Kidney (tissue), 22 donors: ENCODE measurements at places on chromosomes 11 and 22. TPM values are rescaled to one million over a fixed set of nuclear protein-coding genes. Genes with fewer than 3 reads are reported as not detected.

DNA sequence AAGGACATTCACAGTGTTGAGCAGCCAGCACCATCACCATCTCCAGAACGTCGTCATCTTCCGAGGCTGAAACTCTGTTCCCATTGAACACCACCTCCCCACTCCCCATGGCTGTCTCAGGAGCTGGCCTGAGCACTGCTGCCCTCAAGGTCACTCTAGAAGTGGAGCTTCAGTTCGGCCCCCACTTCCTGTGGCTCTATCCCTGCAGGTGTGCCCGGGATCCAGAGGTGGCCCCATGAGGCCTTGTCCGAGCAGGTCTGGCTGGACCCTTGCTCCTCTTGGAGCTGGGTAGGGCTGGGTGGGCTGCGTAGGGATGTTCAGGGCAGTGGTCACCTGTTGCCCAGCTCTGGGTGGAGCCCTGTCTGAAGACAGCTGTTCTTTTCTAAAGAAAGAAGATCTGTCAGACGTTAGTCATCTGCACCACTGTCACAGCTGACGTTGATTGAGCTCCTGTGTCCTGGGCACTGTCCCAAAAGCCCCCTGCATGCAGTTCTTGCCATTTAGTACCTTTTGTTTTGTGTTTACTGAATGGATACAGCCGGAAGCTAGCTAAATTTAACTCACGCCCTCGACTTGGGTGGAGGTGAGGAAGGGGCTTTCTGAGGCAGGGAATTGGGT is 75.5 kb upstream of the CLDN5 start:
- no peak for DNase-seq

CALCA gene
- total RNA-seq, result not detected

GSTT2B gene
- total RNA-seq, result 10.8 TPM

CRYAB gene
- total RNA-seq, result 1,312 TPM

DNA sequence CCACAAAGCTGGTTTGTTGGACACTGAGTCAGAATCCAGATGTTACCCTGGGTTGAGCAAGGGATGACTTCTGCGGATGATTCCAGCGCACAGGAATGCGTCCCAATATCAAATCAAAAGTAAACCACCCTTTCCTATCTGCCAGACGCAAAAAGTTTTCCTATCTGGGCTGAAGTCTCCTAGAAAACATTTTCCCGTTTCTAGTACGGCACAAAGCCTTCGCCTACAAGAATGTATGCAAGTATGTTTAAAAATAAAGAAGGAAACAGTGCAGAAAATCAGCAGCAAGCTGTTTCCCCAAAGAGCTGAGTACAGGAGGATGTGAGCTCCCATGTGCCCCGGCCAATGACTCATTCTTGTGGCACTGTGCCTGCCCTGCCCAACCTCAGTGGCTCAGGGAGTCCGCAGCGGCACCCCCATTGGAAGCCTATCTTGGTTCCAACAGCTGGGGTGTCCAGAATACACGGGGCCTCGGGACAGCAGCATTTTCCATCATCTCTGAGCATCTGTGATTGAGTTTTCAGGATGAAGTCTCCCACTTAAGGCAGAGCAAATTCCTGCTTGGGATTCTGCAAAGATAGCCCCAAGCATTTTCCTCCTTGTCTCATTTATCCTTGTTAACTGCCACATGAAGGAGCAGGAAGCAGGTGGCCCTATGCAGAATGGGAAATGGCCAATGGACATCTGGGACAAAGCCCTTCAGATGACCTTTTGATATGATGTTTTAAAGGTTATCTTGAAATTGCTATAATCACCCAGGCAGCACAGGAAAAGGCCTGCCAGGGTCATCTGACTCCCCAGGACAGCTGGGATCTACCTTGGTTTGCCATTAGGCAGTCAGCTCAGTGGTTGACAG is 17.5 kb downstream of the KCNJ5 start:
- no peak for DNase-seq

DNA sequence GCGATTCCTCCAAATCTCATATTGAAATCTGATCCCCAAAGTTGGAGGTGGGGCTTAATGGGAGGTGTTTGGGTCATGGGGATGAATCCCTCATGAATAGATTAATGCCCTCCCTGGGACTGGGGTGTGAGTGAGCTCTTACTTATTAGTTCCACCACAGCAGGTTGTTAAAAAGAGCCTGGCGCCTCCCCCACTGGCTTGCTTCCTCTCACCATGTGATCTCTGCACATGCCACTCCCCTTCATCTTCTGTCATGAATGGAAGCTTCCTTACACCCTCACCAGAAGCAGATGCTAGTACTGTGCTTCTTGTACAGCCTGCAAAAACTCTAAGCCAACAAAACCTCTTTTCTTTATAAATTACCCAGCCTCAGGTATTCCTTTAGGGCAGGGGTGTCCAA is 8.8 kb downstream of the RRAS2 start:
- no peak for DNase-seq

DNA sequence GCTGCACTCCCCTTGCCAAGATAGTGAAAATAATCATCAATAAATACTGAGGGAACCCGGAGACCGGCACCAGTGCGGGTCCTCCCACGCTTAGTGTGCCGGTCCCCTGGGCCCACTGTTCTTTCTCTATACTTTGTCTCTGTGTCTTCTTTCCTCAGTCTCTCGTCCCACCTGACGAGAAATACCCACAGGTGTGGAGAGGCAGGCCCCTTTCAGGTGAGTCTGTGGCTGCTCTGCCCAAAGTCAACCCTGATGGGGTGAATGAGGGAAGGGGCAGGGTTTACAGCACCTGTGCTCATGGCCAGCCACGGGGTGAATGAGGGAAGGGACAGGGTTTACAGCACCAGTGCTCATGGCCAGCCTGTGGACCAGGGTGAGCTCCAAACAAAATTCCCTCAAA is 4.7 kb downstream of the BET1L start:
- DNase-seq, result no peak

GRCh38 chr11:115765803-115766239 is 261.6 kb upstream of the CADM1 start:
- DNase-seq, result no peak

OR2AG2 gene
- total RNA-seq, result 0.19 TPM

- DNase-seq, result no peak
These were observed 171.9 kb downstream of the GRIA4 start for GRCh38 chr11:105781807-105782206.

GRCh38 chr11:119545978-119546915 is 123.3 kb upstream of the THY1 start:
- DNase-seq, result no peak

- DNase-seq, result no peak
These were observed 75.0 kb upstream of the AMPD3 start for GRCh38 chr11:10379871-10380568.

GRCh38 chr11:44133335-44133946 is 38.0 kb downstream of the EXT2 start:
- DNase-seq, result peak; percentile 72

OR52A1 gene
- total RNA-seq, result not detected

ADAMTS15 gene
- 6.2 TPM for total RNA-seq
